Glomerular endothelial cell (primary cell): ENCODE measurements at places on chromosomes 12 and 14.

DNA sequence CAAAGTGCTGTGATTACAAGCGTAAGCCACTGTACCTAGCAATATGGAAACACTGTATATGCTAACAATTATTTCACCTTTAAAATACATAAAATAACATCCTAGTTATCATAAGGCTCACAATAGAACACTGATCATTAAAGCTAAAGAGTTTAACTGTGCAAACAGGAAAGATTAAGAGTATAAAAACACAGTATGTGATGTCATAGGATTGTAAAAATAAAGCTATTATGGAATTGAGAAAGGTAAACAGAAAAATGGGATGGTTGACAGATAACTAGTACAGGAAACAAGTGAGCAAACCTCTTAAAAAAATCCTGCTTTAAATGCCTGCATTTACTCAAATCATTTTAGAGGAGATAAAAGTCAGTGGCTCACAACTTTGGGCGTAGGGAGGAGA, 10.8 kb upstream of the IPO8 start:
- DNase-seq: no peak

- no peak for DNase-seq
Observed at GRCh38 chr12:132367071-132367851, 37.9 kb upstream of the GALNT9 start.

DNA sequence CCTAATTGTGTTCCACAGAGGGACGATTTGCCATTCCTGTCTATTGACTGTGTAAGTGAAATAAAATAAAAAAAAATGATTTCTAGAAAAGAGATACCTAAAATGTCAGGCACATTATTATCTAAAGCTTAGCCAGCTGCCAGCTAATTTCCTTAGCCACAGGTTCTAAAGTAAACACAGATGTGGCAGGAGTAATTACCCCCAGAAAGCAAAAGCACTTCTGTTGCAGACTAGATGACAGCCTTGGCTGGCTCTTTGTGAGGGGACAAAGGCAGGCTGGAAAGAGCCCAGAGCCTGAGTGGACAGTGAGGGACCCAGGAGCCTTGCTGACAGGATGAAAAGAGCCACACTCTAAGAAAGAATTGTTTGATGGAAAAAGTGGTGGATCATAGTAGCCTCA, 418.1 kb downstream of the LRIG3 start:
- no peak for DNase-seq

DNA sequence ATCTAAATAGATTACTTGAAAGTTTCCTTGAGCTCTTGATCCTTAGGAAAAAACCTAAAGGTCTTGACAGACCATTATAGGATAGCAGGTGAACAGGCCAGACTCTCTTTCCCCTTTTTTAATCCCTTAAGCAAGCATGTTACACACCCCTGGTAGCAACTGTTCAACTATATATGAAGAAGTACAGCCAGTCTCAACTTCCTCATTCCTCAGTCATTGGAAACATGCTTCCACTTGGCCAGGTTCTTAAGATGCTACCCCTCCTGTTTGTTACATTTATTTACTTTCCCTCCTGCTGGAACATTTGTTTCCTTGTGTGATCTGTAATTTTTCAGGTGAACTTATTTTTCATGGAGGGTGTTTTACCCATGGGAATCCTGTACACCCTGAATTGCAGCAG, 124.1 kb downstream of the ARMH4 start:
- DNase-seq: no peak

- no peak for DNase-seq
Observed at GRCh38 chr12:51191516-51192283, 18.8 kb upstream of the TFCP2 start.

- DNase-seq: no peak
Observed at GRCh38 chr12:63302941-63303536, 152.0 kb upstream of the AVPR1A start.

- DNase-seq: no peak
Observed at GRCh38 chr14:93645200-93645599, 143.1 kb downstream of the PRIMA1 start.

- no peak for DNase-seq
Observed at GRCh38 chr12:9588749-9589148, 19.0 kb downstream of the KLRB1 start.

- DNase-seq: peak; percentile 97
Observed at GRCh38 chr12:96811083-96811482, 96.0 kb upstream of the NEDD1 start.
